Thoracic aorta endothelial cell (primary cell): ENCODE measurements at places on chromosomes 13 and 19. TPM values are rescaled to one million over a fixed set of nuclear protein-coding genes. Genes with fewer than 3 reads are reported as not detected.

SLC27A5 gene
- 7.8 and 8.0 TPM in 2 replicates for total RNA-seq

SELENOV gene
- not detected in 2 replicates for total RNA-seq

HSPB6 gene
- 0.53 and 0.65 TPM in 2 replicates for total RNA-seq

PEAK3 gene
- not detected in 2 replicates for total RNA-seq

RASGRP4 gene
- total RNA-seq: not detected in 2 replicates

PNMA8A gene
- total RNA-seq: 1.9 and 7.3 TPM in 2 replicates

WDR87 gene
- not detected in 2 replicates for total RNA-seq

CLEC11A gene
- 5.1 and 8.0 TPM in 2 replicates for total RNA-seq

ZNF135 gene
- total RNA-seq: 0.14 and 0.80 TPM in 2 replicates

LILRB5 gene
- 0.07 TPM in 1 of 2 replicates, not detected in the other for total RNA-seq

VSIG10L gene
- 0.27 and 0.29 TPM in 2 replicates for total RNA-seq

C19orf67 gene
- total RNA-seq: not detected in 2 replicates

LILRB3 gene
- not detected in 2 replicates for total RNA-seq

OR7C1 gene
- not detected in 2 replicates for total RNA-seq

PBX4 gene
- total RNA-seq: not detected in 2 replicates

ONECUT3 gene
- not detected in 2 replicates for total RNA-seq

ENOX1 gene
- 2.8 and 11.0 TPM in 2 replicates for total RNA-seq

PTPRS gene
- total RNA-seq: 20.1 and 21.9 TPM in 2 replicates

CGB2 gene
- not detected in 2 replicates for total RNA-seq

KPNA3 gene
- 80.3 and 94.2 TPM in 2 replicates for total RNA-seq

SIGLEC5 gene
- not detected in 2 replicates for total RNA-seq

CLEC17A gene
- not detected in 2 replicates for total RNA-seq

ZNF486 gene
- 7.8 and 9.0 TPM in 2 replicates for total RNA-seq

CYP2F1 gene
- total RNA-seq: not detected in 2 replicates

SYCN gene
- not detected in 2 replicates for total RNA-seq

HPN gene
- 0.13 TPM in 1 of 2 replicates, not detected in the other for total RNA-seq

CBY2 gene
- not detected in 2 replicates for total RNA-seq

ZAR1L gene
- not detected in 2 replicates for total RNA-seq

MUC16 gene
- total RNA-seq: not detected in 2 replicates

NXNL1 gene
- total RNA-seq: not detected in 2 replicates

FGF21 gene
- total RNA-seq: not detected in 2 replicates

FUT6 gene
- not detected in 2 replicates for total RNA-seq

NOTCH3 gene
- 0.22 and 0.80 TPM in 2 replicates for total RNA-seq

OR7D2 gene
- total RNA-seq: 0.22 and 0.27 TPM in 2 replicates

STARD13 gene
- total RNA-seq: 29.0 and 42.8 TPM in 2 replicates

TMEM255B gene
- total RNA-seq: 18.4 and 29.9 TPM in 2 replicates

ZNF681 gene
- total RNA-seq: 1.1 TPM in 2 replicates

NKPD1 gene
- under 0.01 and 0.22 TPM in 2 replicates for total RNA-seq

SNRPD2 gene
- total RNA-seq: 195 and 253 TPM in 2 replicates

EFNB2 gene
- total RNA-seq: 84.4 and 109 TPM in 2 replicates
